ENCODE measurements at places on chromosomes 2 and 18.

DNA sequence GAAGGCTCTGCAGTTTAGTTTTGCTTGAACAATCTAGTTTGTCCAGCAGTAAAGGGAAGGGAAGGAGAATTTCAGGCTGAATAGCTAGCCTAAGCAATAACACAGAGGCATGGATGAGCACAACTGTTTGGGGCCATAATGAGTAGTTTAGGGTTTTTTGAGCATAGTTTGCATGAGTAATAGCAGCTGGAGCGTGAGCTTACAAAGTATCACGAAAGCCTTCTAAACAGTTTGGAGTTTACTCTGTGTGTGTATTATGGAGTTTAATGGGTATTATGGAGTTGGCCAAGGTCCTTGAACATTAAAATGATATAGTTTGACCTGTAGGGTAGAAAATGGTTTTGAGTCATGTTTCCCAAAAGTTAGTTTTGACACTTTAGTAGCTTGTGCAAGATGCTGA lies 782.3 kb downstream of the ERBB4 start:
- DNase-seq: no peak

- DNase-seq: no peak
Measured at GRCh38 chr2:17625446-17625845, 85.0 kb downstream of the VSNL1 start.

GRCh38 chr18:30676053-30676480 lies 366.5 kb downstream of the DSC3 start:
- DNase-seq: no peak

DNA sequence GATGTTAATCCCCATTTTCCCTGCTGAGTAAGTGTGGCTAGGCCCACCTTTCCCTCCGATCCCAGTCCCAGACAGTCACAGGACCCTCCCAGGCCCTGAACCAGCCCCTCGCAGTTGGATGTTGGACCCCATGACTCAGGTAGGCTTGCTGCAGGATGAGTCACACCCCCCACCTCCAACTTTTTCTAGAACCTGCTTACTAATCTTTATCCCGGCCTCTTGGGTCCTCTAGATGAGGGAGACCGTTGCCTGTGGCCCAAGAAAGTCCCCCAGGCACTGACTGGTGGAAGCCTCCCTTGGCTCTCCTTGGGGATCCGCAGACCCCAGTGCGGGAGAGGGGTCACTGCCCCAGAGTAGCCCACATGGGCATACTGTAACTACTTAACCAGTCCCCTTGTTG lies 98.5 kb downstream of the SMAD7 start:
- DNase-seq: no peak

DNA sequence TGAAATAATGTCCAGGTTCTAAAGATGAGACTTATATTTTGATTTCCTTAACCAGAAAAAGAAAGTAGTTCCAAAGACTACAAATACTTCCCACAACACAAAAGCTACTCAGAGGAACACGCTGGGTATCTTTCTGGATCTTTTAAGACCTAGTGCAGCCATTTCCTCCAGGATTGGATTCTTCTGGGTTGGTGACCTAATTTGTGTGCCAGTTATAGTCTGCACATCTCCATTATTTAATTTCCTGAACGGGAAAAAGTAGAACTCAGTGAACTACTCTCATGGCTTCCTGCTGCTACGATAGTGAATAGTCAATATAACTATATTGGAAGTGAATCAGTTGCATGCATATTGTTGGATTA lies 1.5 kb downstream of the TMEM87B start:
- no peak for DNase-seq

GRCh38 chr18:9743200-9744016 lies 35.3 kb downstream of the RAB31 start:
- no peak for DNase-seq

DNA sequence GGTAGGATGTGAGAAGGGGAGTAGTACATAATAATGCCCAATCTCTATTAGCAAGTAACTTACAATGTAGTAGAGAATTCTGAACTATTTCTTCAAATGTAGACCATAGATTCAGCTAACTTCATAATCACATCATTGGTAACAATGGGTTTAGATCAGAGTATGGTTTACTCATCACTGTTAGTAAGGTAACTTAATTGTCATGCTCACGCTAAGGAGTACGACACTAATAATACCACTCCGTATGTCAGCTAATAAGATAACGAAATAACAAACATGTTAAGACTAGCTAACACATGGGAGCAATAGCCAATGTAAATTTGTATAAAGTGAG lies 56.4 kb upstream of the CCDC141 start:
- DNase-seq: no peak

- DNase-seq: no peak
Measured at GRCh38 chr2:235599596-235600338, 105.9 kb downstream of the AGAP1 start.

GRCh38 chr18:79323471-79323870 lies 72.3 kb upstream of the NFATC1 start:
- no peak for DNase-seq

DNA sequence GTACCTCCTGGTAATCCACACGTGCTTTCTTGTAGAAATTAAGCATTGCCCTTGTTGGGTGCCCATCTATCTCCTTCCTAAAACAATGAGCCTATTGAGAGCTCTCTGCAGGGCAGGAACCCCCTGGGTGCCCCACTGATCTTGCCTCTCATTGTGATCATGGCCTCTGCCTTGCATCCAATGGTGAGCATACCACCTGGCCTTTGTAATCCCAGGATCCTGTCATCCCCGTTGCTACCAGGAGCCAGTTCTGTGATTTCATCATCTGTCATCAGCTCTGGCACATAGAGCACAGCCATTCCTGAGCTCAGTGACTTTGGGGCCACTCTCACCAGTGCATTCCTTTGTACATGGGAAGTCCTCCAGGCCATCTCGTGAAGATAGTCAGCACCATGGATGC lies 381.0 kb upstream of the ID2 start:
- DNase-seq: no peak

DNA sequence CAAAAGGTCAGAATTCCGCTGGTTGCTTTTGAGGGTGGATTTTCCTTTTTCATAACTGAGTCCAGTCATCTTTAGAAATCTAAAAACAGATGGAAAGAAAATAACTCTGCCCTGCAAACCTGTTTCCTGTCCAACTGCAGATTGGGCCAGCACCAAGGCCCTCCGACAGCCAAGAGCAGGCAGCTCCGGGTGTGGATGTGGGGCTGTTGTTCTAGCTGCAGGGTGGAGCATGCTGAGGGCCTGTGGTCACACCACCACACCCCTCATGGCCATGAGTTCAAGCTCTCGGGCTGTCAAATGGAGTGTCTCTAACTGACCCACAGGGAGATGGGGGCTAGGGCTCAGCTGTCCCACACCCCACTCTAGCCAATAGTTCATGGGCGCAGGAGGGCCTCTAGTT lies 69.3 kb upstream of the BZW1 start:
- DNase-seq: no peak

DNA sequence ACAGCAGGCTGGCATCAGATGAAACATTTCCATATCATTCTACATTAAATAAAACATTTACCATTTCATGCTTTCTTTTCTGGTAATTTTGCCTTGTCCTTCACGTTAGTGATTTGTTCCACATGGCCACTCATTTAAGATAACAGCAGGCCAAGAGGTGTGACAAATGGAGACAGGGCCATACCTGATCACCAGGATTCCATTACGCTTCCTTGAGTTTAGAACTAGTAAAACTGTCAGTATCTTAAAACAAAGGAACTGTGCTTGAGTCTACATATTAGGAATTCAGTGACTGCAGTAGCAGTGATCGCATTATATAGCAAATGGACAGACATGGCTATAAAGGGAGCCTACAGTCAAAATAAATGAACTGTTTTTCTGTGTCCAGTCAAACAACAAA lies 155.1 kb upstream of the FSHR start:
- no peak for DNase-seq

DNA sequence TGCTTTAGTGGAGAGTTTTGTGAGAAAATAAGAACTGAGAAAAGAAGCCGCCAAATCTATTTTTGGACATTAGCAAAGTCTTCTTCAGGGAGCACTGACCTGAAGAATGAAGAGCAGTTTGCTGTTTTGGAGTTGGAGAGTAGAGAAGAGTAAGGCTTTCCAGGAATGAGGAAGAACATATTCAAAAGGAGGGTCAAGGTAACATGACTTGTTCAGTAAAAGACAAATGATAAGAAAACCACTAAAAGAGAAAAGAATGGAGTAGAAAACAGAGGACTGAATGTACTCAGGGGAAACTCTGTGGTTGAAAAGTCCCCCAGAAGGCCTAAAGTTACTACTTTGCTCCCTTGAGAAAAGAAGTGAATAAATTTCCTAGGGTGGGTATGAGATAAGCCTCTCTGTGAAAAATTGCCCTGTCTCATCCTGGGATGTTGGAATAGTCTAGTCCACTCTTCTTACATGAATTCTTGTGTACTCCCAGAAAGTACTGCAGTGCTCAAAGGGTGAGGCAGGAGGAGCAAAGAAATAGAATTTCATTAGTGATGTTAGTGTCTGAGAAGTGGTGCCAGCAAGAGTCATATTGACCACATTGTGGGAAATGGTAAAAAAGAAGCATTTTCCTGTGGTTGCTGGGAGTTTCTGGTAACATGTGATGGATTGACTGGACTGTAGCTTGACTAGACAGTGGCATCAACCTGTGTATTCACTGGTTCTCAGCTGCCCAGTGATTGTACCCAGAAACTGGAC lies 27.8 kb downstream of the MBD5 start:
- no peak for DNase-seq

DNA sequence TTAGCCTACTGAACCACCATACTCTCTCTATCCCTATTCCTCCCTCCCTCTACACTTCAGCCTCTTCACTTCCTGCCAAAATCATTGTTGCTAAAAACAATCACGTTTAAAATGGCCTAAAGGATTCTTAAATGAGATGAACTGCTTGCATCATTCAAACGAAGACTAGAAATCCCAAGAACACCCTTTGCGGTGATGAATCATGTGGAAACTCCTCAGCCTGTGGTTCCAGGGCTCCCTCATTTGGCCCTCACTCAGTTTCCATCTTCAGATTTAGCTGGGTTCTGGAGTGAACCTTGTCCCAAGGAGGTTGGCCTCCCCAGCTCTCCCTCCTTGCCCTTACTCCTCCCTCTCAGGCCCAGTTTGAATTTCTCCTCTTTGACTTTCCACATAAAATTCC lies 125.6 kb upstream of the CDC42EP3 start:
- DNase-seq: no peak

DNA sequence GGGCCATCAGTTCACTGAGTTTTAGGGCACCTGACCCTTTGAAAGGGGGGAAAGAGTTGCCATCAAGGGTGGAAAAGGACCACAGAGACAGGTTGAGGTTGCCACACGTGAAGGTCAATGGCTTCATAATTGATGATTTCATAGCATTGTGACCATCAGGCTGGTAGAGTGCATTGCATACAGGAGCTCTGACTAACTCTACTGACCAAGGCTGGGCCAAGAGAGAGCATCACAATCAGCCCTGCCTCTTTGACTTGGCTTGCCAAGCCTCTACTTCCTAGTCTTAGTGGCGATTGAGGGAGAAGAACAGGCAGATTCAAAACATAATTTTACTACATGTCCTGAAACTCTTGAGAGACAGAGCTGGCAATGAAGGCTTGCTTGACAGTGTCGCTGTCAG lies 5.8 kb upstream of the TNP1 start:
- no peak for DNase-seq

GRCh38 chr2:134238371-134238770 lies 15.5 kb upstream of the MGAT5 start:
- DNase-seq: no peak
